ENCODE measurements at places on chromosomes 4 and X.

DNA sequence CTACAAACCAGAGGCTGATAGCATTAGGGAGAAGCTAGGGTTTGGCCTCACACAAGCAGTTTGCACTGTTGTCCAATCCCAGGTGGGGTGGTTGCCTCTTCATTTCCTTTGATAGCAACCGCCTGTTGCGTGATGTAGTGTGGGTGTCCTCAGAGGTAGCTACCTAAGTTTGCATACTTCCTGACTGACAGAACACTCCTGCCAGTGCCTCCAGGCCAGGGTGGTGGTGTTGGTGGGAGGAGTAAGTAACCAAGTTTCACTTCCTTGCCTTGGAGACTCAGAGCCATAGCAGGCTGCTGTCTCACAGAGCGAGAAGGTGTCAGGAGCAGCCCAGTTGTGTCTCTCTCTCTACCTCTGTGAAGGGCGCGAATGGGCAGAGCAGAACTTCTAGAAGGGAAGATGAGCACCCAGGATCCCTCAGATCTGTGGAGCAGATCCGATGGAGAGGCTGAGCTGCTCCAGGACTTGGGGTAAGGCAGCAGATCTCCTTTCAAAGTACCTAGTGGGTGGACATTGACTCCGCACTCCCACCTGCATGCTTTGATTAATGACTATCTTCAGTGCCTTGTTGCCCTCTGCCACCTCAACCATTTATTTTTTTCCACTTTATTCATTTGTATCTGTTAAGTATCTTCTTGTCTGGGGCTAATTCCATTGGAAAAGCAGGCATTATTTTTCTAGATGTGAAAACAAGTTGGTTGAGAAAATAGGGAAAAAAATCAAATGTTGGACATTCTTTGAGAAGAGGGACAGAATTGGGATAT lies at the start of gene DAPP1:
TSS of gene DAPP1 (plus strand) at position 283 of the 764 bp plus-strand sequence. CDS start at position 370, 87 bp downstream.
- DNase-seq: no peak

DNA sequence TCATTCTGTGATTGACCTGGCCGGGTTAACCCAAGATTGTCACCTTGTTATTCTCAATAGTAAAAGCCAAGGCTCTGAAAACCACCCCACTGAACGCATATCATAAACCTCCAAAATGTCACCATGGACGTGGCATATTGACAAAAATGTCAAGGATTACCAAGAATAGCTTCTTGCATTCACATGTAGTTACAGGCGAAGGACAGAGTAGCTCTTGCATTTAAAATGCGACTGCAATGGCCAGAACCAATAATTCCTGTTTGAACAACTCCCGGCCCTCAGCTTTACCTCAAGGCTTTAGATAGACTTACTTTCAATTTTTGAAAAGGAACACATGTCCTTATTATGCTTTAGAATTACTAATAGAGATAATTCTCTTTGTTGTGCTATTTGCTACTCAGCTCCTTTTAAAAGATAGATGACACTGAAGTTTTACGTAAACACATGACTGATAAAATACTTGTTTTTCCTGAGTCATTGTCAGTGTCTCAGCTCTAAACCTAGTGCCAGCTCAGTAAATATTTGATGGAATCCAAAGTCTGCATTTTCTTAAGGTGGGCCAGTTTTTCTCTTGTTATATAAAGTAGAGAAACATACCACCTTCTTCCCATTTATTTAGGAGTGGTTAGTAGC lies 66.3 kb downstream of the CLDN34 start:
- no peak for DNase-seq

DNA sequence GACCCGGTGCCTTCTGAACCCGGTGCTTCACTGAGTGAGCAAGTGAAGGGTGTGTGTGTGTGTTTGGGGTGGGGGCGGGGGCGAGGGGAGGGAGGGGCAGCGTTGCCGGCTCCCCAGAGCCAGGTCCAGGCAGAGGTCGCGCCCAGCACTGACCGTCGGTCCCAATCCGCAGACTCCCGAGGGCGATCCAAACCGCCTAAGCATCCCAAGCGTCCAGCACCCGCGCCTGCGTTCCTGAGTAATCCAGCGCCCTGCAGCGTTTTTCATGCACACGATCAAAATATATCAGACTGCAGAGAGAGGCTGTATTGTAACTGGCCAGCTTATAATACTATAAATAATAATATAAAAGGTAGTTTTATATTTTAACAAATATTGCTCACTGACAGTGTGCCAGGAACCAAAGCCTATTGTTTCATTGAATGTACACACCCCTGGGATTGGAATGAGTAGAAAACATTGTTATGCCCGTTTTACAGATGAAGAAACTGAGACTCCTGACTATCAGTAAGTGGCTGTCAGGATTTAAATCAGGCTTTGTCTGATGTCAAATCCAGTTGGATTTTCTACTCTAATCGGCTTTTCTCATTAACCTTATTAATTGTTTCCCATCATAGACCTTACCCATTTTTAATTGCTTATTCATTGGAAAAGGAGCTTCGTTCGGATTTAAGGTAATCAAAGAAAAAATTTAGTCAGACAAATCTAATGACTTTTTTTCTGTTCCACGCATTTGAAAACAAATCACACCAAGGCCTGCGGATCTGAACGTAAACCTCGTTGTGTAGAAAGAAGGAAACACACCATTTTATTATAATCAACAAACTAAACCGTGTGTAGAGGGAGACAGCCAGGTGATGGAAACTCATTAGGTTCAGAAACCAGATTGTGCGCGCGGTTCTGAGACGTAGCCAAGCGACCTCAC lies 4.0 kb upstream of the NKX3-2 start:
- no peak for DNase-seq

GRCh38 chr4:16608123-16608522 lies 290.3 kb downstream of the LDB2 start:
- DNase-seq: no peak

- peak; percentile 1 for DNase-seq
These were observed 12.1 kb upstream of the TLR8 start for GRCh38 chrX:12894074-12895030.

DNA sequence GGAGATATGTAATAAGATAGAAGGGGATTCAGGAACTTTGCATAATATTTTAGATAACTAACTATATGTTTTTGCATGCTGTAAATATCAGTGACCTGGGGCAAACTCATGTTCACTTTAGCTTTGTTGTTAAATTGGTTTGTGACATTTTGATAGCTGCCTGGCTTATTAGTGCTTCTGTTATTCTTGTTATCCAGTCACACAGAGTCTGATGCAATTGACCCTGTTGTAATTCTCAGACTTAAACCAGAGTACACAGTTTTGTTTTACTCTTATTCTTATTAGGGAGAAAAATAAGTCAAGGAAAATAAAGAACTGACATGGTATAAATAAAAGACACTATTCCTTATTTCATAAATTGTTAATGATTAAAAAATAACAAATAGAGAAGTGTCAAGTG lies 516.7 kb upstream of the SLIT2 start:
- peak; percentile 43 for DNase-seq

DNA sequence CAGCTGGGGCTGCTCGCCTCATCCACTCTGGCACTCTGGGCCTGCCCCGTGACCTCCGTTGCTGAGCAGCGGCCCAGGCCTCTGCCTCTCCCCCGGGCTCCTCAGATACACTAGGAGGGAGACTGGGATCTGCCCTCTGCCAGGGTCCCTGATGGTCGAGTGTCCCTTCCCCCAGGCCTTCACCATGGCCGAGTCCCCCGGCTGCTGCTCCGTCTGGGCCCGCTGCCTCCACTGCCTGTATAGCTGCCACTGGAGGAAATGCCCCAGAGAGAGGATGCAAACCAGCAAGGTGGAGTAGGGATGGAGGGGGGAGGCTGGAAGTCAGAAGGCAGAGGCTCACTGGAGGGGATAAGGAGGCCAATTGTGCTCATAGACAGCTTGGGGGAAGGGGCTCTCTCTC lies 1.7 kb downstream of the GDPD2 start:
- no peak for DNase-seq

DNA sequence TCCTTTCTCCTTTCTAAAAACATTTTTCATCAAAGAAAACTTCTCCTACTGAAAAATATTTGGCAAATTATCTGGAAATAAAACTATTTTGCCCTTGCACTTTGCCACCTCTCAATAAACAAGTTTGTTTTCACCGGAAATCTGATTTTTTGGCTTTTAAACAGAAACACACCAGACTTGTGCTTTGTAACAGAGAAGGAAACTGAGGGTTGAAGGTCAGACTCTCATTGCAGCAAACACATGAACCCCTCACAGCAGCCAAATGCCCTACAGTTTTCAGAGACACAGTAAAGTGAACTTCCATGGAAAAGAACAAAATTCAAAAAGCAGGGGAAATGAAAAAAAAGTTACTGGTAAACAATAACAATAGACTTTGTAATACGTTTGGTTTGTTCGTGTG lies 95.6 kb upstream of the WDR17 start:
- no peak for DNase-seq

GRCh38 chr4:1554246-1554875 lies 129.8 kb downstream of the FAM53A start:
- DNase-seq: no peak

GRCh38 chr4:60579335-60579734 lies 620.8 kb upstream of the ADGRL3 start:
- no peak for DNase-seq

DNA sequence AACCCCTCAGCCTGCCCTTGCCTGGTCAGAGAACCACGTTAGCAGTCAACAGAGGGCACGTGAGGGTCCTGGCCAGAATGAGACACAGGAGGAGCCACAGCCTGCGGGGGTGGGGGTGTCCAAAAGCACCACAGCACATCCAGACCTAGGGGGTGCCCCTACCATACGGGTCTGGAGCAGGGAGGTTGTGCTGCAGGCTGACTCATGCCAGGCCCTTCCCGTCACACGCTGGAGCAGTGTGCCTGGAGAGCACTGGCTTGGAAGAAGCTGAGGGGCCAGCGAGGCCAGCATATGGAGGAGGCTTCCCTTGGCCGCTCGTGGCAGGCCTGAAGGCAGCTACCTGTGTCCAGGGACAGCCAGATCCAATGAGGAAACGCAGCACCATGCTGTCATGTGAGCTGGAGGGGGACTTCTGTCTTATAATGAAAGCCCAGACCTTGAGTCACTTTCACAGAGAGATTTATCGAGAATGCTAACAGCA lies 1.5 kb upstream of the IRAK1 start:
- peak; percentile 33 for DNase-seq

- DNase-seq: peak; percentile 18
These were observed 63.3 kb downstream of the GPAT3 start for GRCh38 chr4:83599183-83599582.

- peak; percentile 62 for DNase-seq
These were observed 537.3 kb upstream of the FTHL17 start for GRCh38 chrX:31609130-31609529.

DNA sequence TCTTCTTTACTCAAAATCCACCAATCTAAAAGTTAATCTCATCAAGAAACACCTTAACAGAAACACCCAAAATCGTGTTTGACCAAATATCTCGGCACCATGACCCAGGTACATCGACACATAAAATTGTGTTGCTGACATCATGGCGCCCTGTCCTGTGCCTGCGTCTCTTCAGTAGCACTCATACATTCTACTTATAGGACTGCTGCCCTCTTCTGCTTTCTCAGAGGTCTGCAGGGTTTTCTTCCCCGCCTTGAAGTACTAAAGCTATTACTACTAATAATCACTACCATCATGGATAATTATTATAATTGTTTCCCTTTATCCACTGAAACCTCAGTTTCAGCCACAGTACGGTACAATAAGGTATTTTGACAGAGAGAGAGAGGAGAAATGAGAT lies 1403.1 kb upstream of the TENM3 start:
- no peak for DNase-seq

DNA sequence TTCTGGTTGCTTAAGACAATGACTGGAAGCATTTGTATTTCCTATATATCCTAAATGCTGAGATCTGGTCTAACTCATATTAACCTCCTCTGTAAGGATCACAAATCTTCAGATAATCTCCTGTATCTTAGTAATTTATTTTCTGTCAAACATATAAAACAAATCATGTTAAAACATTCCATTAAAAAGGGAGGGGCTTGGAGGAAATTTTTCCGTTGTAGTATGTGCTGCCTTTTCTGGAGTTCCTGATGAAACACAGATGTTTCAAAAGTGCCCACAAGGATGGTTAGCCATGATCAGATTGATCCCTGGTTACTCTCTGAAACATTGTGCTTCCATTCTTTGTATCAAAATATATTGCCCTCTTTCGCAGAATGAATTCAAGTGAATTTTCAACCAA lies 182.1 kb downstream of the TENM3 start:
- DNase-seq: no peak

DNA sequence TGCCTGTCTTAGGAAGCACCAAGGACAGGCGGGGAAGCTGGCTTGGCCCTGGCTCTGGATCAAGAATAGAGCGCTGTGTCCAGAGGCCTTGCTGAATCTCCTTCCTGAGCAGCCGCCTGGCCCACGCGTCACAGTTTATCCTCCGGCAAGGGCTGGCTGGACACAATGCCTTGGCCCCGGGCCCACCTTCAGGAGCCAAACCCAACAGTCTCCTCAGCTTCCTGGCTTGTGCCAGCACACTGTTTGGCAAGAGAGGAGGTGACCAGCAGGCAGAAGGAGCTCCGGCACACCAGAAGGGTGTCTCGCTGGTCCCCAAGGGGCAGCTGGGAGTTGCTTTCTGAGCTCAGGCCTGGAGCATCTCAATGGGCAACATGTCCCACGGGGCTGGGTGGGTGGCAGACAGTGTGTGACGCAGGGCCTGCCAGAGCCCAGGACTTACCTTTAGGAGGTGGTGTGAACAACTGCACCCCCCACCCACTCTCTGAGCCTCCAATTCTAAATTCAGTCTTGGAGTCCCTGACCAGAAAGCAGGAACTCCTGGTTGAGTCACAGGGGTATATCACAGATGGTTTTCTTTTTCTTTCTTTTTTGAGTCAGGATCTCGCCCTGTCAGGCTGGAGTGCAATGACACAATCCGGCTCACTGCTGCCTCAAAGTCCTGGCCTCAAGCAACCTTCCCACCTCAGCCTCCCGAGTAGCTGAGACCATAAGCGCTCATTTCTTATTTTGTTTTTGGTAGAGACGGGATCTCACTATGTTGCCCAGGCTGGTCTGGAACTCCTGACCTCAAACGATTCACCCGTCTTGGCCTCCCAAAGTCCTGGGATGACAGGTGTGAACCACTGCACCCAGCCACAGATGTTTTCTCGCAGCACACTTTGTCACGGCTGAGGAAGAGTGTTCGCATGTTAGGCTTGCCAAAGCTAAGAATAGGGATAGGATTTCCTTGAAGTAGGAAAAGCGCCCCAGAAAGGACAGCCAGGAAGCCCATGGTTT lies 361.2 kb downstream of the BCOR start:
- peak; percentile 93 for DNase-seq

DNA sequence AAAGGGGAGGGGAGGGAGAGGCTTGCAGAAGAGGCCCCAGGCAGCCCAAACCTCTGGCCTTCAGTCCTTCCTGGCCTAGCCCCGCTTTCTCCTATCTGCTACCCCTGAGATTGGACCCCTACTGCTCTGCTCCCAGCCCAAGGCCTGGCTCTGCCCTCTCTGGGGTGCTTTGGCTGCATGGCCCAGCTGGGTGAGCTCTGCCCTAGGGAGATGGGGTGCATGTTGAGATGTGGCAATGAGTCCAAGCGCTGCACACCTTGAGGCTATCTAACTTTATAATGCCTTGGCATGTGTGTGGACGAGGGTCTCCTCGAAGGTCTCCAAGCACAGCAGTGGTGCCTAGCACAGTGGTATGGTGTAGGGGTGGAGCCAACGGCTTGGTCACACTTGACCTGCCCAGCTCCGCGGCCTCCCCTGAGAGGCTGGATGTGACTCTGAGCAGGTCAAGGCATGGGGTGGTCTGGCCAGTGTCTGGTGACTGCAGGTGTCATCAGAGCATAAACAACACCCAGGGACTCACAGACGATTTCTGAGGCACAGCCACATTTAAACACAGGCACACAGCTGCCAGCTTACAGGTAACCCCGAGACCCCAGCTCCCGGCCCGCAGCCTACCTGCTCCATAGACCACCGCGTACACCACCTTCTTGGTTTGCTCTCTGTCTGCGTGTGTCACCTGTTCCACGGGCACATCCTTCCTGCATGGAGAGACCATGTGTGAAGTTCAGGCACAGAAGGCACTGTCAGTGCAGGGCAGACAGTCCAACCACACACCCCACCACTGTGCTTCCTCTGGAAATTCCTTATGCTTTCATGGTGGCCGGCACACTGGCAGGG lies 36.3 kb downstream of the NAT8L start:
- DNase-seq: no peak

Measured in fibroblast of gingiva (primary cell).